ENCODE measurements at places on chromosomes 2 and 18. TPM values are rescaled to one million over a fixed set of nuclear protein-coding genes. Genes with fewer than 3 reads are reported as not detected.
A peak's percentile ranks its signal among the peaks of the same experiment; 100 is the strongest.

Gene LOXHD1
- not detected for total RNA-seq

Gene IL37
- not detected for total RNA-seq

Gene NRP2
- total RNA-seq = 13.7 TPM

Gene CDC42EP3
- total RNA-seq = 159 TPM

Gene C2orf72
- total RNA-seq = not detected

Gene TCF23
- not detected for total RNA-seq

Gene PTH2R
- not detected for total RNA-seq

Gene ANKRD36
- total RNA-seq = 6.0 TPM

Gene G6PC2
- not detected for total RNA-seq

Gene ANTXR1
- 134 TPM for total RNA-seq

Gene COLEC12
- total RNA-seq = not detected

Gene SLC5A6
- total RNA-seq = 25.9 TPM

GRCh38 chr2:204530464-204530805 lies 14.8 kb upstream of the PARD3B start:
- no peak for DNase-seq

DNA sequence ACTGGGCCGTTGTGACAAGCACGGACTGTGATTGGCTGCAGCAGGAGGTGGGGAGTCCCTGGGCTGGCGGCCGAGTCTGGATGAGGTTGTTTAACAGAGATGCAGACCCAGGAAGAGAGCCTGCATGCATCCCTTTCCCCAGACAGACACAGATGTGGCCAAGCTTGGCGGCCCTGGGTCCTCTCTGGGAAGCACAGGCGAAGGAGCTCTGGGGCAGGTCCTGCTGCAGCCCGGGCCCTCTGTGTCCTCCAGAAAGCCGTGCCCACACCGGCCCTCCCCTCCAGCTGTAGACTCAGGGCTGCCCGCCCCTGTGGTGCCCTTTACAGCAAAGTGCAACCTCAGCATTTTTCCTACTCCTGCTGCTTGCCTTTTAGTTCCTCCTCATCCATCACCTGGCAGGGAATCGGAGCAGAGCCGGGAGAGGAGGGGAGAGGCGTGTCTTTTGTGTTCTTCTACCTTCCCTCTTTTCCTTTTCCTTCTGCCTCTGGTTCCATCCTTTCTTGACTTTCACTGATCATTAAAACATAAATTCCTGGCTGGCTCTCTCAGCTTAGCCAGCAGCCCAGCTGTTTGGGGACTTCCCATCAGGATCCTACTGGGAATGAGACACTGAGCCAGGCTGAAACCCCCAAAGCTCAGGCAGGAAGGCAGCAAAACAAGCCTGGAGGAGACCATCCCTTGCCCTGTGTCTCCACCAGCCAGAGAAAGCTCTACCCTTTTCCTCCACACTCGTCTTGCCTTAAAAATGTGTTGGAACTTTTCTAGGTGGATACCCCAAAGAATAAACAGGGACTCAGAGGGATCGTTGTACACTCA lies 75.0 kb downstream of the CTIF start:
- no peak for DNase-seq

DNA sequence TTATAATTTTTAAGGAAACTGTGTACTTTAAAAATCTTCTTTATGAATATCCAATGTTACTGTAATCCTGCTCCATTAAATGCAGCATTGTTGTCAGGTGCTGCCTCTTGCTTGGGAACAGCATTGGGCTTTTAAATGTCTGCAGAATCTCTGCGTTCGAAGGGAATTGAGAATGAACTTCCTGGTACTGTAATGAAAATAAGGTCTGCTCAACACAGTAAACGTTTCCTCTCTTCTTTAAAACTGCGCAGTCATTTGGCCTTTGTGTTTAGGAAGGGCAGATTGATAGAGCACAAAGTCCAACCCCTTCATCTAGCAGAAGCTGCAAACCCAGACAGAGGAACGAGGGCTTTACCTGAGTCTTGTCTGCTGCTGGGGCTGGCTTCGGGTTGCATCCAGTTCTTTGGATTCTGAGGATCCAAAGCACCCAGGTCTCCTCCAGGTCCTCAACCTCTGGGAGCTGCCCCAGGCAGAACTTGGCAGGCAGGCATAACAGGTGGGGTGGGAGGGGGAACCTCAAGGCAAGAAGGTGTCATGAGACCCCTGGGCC lies 104.5 kb downstream of the UGGT1 start:
- DNase-seq = no peak

DNA sequence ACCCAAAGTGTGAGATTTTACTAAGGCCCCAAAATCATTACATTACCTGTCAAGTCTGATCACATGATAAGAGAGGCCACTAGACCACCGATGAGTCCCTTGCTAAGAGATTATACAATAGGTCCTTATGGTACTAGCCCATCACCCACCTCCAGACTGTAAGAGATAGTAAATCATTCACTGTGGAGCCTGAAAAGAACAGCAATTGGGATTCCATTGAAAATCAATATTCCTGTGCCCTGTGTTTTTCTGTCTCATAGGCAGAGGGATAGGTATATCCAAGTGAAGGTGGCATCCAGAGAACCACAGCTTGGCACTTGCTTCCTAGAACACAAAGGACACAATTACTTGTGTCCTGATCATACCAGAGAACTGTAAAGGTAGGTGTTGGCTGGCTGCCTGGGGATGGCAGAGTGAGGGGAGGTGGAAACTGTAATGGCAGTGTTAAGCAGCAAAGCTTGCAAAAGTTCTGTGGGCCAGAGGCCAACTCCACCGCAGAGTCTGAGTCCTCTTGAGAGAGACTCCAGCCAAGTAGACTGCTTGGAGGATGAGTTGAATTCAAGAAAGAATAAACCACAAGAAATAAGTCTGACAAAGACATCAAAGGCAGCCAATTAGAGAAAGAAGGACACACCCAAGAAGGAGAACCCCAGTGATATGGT lies 102.0 kb upstream of the PIEZO2 start:
- DNase-seq = no peak

GRCh38 chr2:69774984-69775982 lies 33.3 kb downstream of the ANXA4 start:
- no peak for DNase-seq

GRCh38 chr18:24472591-24472990 lies 12.2 kb downstream of the HRH4 start:
- DNase-seq = no peak

GRCh38 chr2:222672068-222672401 lies 577 bp downstream of the MOGAT1 start:
- no peak for DNase-seq

DNA sequence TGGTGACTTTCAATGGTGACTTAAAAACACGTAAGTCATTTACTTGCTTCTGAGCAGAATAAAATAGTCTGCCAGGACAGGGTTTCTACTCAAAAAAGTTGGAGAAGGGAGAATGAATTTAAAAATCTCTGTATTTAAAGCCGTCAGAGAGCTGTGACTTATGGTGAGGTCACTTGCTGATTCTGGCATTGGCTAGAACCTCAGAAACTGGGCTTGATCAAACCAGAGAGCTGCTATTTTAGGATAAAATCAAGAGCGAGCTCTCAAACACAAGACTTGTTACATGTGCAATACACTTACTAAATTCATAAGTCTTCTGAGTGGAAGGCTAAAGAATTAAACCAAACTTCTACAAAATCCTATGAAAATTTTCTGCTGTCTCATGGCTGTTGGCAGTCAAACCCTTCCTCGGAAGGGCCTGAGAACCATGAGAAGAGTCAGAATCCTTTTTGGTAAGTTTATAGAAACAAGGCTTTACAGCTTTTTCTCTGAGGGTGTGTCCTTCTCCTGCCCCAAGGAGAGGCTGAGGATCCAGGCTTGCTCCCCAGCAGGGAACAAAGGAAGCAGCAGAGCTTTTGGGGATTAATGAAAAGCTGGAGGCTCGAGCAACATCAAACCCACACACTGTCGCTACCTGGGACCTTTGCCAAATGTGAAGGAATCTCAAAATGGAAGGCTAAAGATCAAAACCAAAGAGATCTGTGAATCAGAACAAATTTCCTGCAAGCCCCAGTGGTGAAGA lies 816.4 kb downstream of the SOCS6 start:
- DNase-seq = no peak

GRCh38 chr2:48600917-48601316 lies 16.7 kb upstream of the GTF2A1L start:
- DNase-seq = peak; percentile 22

- DNase-seq = no peak
These were observed 683.4 kb upstream of the FSHR start for GRCh38 chr2:49837561-49838293.

DNA sequence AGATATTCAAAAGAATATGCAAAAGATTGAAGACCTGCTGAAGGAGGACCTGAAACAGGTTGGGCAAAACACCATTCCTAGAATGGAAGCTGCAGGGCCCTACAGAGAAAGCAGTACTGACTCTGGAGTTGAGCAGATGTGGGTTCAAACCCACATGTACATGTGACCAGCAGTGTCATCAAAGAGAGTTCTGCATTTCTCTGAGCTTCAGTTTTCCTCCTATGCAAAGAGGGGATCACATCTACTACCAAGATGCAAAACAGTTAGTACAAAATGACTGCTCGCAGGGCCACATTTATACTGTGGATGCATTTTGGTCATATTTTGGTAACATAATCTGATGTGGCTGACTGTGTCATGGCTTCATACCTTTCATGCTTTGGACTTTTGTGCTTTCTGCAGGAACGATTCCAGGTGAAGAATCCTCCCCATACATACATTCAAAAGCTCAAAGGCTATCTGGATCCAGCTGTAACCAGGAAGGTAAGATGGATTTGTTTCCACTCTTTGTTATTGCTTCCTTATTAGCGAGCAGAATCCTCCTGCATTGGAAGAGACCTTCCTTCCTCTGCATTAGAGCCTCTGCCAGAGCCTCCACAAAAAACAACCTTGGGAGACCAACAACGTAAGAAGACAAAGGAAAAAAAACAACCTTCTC lies 174.8 kb downstream of the PRPF40A start:
- no peak for DNase-seq

GRCh38 chr2:178589335-178589734 lies 109.1 kb downstream of the PLEKHA3 start:
- DNase-seq = no peak

- no peak for DNase-seq
These were observed 115.5 kb downstream of the NFATC1 start for GRCh38 chr18:79511271-79511670.

GRCh38 chr2:60586081-60586480 lies 32.6 kb upstream of the BCL11A start:
- DNase-seq = no peak

GRCh38 chr2:173652767-173653431 lies 298.2 kb downstream of the CDCA7 start:
- DNase-seq = peak; percentile 98

- no peak for DNase-seq
These were observed 62.5 kb upstream of the SMAD2 start for GRCh38 chr18:47992976-47993375.

DNA sequence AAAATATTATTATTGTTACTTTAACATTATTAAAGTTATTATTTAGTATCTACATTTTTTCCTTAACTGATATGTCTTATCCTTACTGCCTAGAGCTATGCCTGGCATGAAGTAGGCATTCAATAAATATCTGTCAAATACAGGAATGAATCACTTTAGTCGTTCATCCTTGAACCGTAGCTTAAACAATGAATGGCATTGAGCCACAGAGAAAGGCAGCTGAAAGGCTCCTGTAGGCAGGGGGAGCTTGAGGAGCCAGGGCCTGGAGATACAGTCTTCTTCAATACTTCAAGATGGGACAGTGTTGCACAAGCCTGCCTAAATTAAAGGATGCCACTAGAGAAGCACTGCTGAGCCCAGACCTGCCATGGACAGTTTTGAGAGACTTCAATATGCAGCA lies 22.5 kb downstream of the CYRIA start:
- DNase-seq = no peak

- no peak for DNase-seq
These were observed 20.3 kb upstream of the CYP1B1 start for GRCh38 chr2:38095996-38096861.

- no peak for DNase-seq
These were observed 11.9 kb upstream of the RPL37A start for GRCh38 chr2:216486708-216487107.
